ENCODE measurements at places on chromosomes 6 and 20.

DNA sequence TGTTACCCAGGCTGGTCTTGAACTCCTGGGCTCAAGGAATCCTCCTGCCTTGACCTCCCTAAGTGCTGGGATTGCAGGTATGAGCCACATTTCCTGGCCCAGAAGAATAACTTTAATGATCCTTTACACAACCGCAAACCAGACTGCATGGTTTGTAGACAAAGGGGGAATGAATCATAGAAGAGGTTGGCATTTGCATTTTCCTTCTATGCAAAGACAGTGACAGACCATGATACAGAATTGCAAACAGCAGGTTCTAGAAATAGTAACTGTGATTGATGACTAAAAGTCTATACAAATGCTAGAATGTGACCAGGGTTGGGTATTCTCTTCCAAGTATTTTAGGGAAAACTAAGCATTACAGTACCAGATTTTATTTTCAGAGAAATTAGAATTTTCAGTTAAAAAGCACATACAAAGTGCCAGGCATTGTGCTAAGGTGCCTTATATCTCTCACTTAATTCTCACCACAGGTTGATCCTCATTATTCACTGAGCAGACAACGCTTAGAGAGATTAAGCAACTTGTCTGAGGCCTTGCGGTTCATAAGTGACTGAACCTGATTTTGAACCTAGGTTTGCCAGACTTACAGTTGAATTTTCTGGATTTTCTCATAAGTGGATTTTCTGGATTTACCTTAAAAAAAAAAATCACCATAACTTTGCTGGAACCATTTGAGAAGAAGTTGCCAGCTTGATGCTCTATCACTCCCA lies 146.6 kb downstream of the ZFAND3 start:
- no peak for DNase-seq

- DNase-seq, result no peak
These were observed 60.9 kb downstream of the FYN start for GRCh38 chr6:111812060-111813038.

GRCh38 chr6:3631877-3632276 lies 119.6 kb downstream of the PXDC1 start:
- no peak for DNase-seq

DNA sequence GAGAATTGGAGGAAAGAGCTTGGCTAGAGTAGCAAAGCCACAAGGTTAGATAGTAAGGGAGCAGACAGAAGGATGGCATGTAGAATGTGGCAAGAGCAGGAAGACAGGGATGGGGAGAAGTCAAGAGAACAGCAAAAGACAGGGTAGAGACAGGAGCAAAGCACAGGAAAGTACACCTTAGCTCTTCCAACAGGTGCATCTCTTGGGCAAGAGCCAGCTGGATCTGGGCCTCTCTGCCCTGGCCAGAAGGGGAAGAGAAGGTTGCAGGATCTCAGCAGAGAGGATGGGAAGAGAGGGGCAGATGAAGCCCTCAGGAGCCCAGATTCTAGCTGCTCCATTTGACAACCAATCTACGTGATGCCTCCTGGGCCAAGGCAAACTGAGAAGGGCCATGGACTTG lies 16.7 kb downstream of the SCUBE3 start:
- DNase-seq, result no peak

DNA sequence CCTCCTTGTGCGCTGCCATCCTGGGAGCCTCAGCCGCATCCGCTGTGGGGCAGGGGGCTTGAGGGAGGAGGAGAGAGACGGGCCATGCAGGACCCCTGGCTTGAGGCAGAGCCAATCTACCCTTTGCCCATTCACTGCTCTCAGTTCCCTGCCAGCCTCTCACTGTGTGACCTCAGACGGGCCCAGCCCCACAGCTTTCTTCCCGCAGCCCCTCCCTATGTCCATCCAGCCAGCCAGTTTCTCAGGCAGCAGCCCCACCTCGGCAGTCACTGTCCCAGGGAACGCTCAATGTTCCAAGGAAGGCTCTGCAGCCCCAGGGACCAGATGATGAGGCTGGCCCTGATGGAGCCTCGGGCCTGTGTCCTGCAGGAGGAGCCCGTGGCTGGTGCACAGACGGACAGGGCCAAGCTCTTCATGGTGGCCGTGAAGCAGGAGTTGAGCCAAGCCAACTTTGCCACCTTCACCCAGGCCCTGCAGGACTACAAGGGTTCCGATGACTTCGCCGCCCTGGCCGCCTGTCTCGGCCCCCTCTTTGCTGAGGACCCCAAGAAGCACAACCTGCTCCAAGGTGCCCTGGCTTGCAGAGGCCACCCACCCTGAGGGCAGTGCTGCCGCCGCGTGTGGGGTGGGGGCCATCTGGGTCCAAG lies 3.9 kb upstream of the TNFRSF6B start:
- DNase-seq, result no peak

DNA sequence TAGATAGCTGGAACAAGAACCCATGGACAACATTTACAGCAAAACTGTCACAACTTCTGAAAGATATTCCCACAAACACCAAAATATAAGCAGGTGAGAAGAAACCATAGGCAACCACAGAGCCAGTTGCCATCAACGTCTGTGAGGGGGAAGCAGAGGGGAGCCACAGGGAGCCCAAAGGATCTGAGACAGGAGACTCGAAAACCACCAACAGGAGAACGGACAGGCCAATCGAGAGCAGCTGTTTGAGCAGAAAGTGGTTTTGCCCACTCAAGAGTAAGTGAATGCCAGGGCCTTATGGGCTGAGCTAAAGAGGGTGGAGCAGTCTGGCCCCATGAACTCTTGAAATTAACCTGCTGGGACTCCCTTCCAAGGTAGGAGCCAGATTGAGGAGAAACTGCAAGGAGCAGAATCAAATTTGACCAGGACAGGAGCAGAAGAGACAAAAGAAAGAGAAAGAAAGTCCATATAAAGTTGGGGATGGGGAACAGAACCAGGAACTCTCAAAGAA lies 195.4 kb downstream of the ANKRD60 start:
- DNase-seq, result no peak

DNA sequence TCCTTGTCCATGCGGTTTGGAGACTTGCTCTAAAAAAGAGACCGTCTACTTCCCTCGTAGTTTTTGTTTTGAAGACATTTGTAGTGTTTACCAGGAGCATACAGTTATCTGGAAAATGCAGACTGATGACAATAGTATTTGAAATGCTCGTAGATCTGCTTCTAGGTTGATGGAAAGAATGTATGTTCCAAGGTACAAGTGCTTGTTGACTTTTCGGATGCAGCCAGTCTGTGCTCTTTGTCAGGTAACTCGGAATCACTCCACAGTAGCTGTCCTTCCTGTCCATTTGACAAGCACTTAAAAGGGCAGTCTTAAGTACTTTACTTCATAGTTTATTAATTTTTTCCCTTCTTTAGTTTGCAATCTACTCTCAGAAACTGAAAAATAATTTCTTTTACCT lies 194.8 kb downstream of the ESR1 start:
- DNase-seq, result no peak

DNA sequence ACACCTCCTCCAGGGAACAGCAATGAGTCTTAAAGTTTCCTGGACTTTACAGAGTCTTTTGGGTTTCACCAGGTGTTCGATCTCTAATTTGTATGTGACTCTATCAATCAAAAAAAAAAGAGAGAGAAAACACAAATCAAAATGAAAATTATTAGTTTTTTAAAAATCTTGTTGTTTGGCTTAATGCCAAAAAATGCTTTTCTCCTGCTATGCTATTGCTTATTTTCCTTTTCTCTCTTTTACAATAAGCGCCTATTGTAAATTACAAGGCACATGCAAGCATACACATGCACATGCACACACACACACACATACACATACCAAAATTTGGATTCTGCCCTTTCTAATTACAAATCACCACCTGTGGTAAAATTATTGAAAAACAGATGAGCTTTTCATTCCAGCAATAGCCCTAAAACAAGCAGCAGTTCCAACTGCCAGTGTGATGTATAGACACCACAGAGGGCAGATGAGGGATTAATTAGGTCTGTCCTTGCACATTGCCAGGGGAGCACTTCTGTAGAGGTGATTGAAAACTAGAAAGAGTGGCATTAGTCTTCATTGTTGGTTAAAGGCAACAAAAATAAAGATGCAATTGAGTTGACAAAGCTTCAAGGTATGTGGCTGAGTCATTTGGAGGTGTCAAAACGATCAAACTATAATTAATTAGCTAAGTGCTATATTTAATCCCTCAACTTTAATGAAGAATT lies 631.7 kb downstream of the TFAP2B start:
- no peak for DNase-seq

DNA sequence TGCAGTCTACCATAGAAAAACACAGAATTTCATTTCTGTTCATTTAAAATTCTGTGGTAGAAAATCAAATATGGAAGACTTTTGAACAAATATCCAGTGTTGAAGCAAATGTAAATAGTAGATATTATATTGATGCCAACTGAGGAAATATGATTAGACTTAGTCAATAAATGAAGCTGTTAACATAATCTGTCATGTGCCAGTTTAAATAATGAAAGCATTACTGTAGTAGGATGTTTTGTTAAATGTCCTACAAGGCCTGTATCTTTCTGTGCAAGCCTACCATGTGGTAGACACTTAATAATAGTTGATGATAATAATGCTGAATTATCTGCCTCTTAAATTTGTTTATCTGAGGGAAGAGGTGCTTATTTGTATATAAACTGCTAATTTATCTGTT lies 55.9 kb downstream of the CBFA2T2 start:
- DNase-seq, result no peak

- DNase-seq, result no peak
These were observed 216.3 kb upstream of the ECI2 start for GRCh38 chr6:4351520-4352321.
